HepG2 (cell line): ENCODE measurements at places on chromosomes 1 and 21.

- no peak for DNase-seq
Observed at GRCh38 chr1:5858246-5858645, 134.0 kb downstream of the NPHP4 start.

DNA sequence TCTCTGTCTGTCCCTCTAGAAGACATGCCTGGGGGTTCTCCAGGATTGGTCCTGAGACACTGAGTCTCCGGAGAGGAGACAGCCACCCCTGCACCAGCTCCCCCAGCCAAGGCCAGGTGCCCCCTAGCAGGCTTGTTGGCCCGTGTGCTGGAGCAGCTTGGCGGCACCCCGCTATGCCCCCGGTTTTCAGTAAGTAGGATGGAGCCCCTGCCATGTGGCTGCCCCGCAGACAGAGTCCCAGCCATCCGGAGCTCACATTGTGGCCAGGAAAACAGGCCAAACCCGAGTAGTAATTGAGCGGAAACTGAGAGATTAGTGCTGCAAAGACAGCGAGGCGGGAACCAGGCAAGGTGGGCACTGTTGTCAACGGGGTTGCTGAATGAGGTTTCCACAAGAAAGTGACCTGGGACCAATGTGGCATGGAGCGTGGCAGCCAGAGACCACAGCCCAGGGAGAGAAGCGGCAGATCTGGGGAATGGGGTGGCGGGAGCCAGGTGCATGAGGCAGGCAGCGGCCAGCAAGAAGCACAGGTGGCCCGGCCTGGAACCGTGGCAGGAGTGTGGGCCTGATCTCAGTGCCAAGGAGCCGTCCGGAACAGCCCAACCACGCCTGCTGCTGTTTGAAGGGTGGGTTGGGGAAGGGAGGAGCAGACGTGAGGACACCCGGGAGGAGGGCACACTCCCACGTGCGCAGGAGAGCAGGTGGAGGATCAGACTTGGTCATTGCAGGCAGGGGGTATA is 137.4 kb upstream of the VAMP3 start:
- no peak for DNase-seq

GRCh38 chr1:224592636-224593582 is 23.2 kb upstream of the CNIH3 start:
- no peak for DNase-seq

DNA sequence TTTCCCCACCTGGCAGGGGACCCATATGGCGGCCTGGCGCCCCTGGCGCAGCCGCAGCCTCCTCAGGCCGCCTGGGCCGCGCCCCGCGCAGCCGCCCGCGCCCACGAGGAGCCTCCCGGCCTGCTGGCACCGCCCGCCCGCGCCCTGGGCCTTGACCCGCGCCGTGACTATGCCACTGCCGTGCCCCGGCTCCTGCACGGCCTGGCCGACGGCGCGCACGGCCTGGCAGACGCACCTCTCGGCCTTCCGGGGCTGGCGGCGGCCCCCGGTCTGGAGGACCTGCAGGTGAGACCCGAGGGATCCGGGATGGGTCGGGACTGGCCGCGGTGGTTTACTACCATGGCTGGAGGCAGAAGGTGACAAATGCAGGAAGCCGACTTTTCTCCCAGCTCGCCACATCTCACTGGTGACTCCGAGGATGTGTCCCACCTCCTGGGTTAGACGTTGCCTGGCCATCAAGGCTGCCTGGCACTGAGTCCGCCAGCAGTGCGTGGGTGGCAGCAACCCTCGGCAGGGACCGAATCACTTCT is 1.1 kb downstream of the TFAP2E start:
- DNase-seq, result no peak
